ENCODE measurements at places on chromosomes 6 and 20.

GRCh38 chr20:43379239-43379917 is 78.3 kb upstream of the SRSF6 start:
- no peaks in the 10 kb centered on the region for H3K27me3 ChIP-seq
- H3K27ac ChIP-seq = no peak overlapping the region
- no peak for DNase-seq
- H3K36me3 ChIP-seq = no peaks in the 10 kb centered on the region
- no peaks in the 10 kb centered on the region for H3K4me1 ChIP-seq

GRCh38 chr6:37516920-37517405 is 17.3 kb upstream of the CCDC167 start:
- DNase-seq = no peak
- H3K4me3 ChIP-seq = no peak overlapping the region
- H3K4me1 ChIP-seq = peaks cover 15% of the 10 kb centered on the region
- no peaks in the 10 kb centered on the region for H3K36me3 ChIP-seq
- no peaks in the 10 kb centered on the region for H3K27me3 ChIP-seq
- no peak overlapping the region for H3K27ac ChIP-seq

DNA sequence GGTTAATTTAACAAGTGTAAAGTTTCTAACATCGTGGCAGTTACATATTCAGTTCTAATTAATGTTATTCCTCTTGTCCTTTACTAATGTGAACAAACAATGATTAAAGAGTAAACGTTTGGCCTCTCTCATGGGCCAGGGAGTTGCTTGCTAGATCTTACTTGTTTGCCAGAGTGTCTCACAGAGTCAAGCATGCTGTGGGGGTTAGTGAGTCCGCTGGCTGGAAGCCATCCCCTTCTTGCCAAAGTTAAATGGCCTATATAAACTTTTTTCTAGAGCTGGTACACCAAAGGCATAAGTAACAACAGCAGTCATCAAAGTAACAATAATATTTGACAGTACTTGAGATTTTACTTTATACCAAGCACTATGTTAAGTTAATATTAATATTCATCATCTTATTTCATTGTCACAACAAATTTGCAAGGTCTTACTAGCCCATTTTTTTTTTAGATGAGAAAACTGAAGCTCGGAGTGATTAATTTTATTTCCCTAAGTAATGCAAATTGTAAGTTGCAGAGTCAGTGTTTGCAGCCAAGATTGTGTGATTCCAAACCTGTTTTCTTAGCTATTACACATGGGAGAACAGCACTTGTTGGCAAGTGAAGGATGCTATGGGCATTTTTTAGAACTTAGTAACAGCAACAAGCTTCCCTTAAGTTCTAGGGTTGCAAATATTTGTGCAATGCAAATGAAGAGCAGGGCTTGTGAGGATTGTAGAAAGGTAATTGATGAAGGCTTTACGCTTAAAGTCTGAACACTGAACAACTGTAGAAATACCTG is 224.5 kb downstream of the RFPL4B start:
- H3K27ac ChIP-seq = no peak overlapping the region
- no peaks in the 10 kb centered on the region for H3K27me3 ChIP-seq
- H3K4me1 ChIP-seq = no peaks in the 10 kb centered on the region
- DNase-seq = no peak

DNA sequence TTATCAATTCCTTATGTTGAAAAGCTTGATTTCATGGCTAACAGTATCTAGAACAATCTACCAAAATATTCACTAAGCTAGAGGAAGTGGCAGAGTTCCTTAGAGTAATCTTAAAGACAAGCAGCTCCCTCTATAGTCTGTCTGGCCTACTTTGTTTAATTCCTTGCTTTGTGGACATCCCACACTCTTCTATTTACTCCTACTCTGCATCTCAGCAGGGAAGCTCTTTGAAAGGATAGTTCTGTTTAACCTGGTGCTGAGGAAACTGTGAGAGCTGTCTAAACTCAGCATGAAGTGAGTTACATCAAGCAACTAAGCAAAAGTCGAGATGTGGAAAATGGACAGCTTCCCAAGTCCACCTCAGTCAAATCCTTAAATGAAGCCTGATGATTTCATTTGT is 4.3 kb downstream of the REV3L start:
- peaks cover 3% of the 10 kb centered on the region for H3K4me1 ChIP-seq
- peaks cover 26% of the 10 kb centered on the region for H3K27me3 ChIP-seq
- no peak overlapping the region for H3K27ac ChIP-seq
- no peaks in the 10 kb centered on the region for H3K36me3 ChIP-seq
- peak; percentile 79 for DNase-seq

GRCh38 chr6:18324706-18325042 is 60.3 kb upstream of the DEK start:
- DNase-seq = no peak
- H3K4me3 ChIP-seq = no peak overlapping the region
- no peaks in the 10 kb centered on the region for H3K36me3 ChIP-seq
- H3K27me3 ChIP-seq = no peaks in the 10 kb centered on the region
- no peak overlapping the region for H3K27ac ChIP-seq

DNA sequence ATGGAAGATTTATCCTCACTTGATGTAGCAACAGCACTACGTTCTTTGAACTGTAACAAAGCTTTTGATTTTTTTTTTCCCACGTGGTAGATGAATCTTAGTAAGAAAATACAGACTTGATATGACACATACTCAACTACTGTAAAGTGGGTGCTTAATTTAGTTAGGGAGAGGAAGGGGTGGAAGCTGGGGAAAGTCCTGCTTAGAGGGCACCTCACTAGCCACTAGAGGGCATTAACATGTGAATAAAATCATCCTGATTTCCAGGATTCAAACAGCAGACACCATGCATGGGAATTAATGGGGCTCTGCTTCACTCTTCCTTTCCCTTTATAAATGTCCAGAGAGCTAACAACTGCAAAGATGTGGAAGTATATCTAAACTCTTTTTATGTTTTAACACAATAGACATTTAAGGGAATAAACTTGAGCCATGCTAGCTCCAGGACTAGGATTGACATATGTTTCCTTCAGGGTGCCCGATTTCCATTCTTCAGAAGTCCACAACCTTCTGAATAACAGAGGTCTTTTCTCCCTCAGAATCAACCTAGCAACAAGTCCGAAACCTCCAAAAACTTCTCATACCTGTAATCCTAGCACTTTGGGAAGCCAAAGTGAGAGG is 250.1 kb downstream of the ATXN1 start:
- no peaks in the 10 kb centered on the region for H3K27me3 ChIP-seq
- no peaks in the 10 kb centered on the region for H3K36me3 ChIP-seq

DNA sequence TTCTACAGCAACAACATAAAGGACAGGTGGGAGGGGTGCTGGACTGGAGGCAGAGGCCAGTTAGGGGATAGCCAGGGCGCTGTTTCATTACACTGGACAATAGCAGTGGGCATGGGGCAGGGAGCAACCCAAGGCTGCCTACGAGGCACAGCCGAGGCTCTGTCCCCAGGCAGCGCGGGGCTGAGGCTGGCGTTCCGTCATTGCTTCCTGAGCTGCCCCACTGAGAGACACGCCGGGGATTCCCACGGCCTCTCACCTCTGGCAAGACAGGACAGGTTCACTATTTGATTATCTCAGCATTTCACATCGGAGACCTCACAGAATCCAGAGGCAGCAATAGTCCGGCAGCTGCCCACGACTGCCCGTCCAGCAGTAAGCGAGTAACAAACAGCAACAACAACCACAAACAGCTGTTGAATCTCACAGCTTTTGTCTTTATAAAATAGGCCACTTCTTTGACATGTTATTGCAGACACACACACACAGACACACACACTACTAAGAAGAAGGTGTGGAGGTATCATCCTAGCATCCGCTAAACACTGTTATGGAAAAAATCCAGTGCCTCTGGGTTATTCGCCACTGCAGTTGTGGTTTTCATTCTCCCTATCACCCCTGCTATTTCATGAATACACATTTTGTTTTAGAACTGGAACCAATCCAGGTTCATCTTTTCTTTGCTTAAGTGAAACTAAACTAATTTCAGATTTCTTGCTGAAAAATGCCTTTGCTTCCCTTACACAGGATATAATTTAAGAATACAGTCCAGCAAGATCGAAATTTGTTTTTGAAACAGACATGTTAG is 19.5 kb downstream of the KIF25 start:
- H3K27ac ChIP-seq = no peak overlapping the region
- DNase-seq = no peak
- H3K4me1 ChIP-seq = no peaks in the 10 kb centered on the region
- no peak overlapping the region for H3K4me3 ChIP-seq
- no peaks in the 10 kb centered on the region for H3K36me3 ChIP-seq

DNA sequence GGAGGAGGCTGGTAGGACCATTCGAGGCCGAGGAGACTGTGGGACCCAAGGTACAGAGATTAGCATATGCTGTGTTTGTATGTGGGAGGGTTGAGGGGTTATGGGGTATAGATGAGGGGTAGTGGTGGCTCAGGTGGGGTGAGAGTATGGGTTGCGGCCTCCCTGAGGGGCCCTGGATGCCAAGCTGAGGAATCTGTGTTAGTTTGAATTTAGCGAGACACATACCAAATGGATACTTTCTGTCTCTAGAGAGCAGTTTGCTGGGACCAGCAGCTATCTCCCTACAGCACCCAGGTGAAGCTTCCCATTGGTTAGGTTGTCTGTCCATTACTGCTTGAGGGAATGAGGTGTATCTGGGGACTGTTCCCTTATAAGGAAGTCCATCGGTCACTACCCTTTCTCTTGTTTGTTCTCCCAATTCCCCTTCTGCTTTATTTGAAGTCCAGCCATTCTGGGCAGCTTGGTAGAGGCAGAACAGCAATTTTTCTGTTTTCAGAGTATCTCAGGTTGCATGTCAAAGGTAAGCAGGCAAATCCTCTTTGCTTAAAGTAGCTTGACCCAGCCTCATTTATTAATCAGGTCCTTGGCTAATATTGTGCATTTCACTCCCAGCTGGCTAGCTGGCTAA is 15.2 kb downstream of the CHMP4B start:
- no peaks in the 10 kb centered on the region for H3K27me3 ChIP-seq
- no peaks in the 10 kb centered on the region for H3K4me1 ChIP-seq
- peak; percentile 66 for DNase-seq
- H3K36me3 ChIP-seq = no peaks in the 10 kb centered on the region
- H3K27ac ChIP-seq = no peak overlapping the region

DNA sequence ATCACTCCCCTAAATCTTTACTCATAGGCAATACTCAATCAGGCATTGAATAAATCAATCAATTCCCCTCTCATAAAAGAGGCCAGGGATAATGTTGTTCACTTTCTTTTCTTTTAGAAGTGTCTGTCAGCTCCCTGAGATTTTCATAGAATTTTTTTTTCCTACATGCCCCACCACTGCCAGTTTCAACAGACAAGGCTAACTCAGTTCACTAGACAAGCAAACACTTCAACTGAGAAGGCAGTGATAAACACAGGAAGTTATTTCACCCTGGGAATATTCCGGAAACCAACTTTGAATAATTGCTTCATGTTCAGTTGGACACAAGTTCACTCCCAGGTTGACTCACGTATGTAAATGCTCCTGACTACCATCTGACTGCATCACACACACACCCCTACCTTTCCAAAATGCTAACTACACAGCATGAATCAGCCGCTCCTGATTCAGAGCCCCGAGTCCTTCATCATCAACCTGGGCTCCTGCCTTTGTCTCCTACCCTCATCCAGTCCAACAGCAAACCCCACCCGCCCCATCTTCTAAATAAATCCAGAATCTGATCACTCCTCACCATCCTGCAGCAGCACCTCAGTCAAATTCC is 143.9 kb downstream of the BCAS1 start:
- H3K27ac ChIP-seq = no peak overlapping the region
- H3K36me3 ChIP-seq = no peaks in the 10 kb centered on the region
- no peak for DNase-seq
- H3K4me3 ChIP-seq = no peak overlapping the region
- 0 out of 2 replicates have a peak, but pooled peaks cover under 1% of the 10 kb centered on the region for H3K4me1 ChIP-seq

GRCh38 chr6:14852375-14852774 is 393.5 kb upstream of the JARID2 start:
- H3K36me3 ChIP-seq = no peaks in the 10 kb centered on the region
- H3K4me1 ChIP-seq = peaks cover 2% of the 10 kb centered on the region
- no peaks in the 10 kb centered on the region for H3K27me3 ChIP-seq
- no peak for DNase-seq
- no peak overlapping the region for H3K4me3 ChIP-seq
- no peak overlapping the region for H3K27ac ChIP-seq

- DNase-seq = no peak
- H3K4me3 ChIP-seq = no peak overlapping the region
- H3K36me3 ChIP-seq = peaks cover 31% of the 10 kb centered on the region
- H3K4me1 ChIP-seq = no peaks in the 10 kb centered on the region
Observed at GRCh38 chr20:46375771-46376170, 30.6 kb downstream of the ELMO2 start.

- no peaks in the 10 kb centered on the region for H3K36me3 ChIP-seq
- no peak overlapping the region for H3K27ac ChIP-seq
- peaks cover 3% of the 10 kb centered on the region for H3K27me3 ChIP-seq
- no peak overlapping the region for H3K4me3 ChIP-seq
- H3K4me1 ChIP-seq = peaks cover 6% of the 10 kb centered on the region
Observed at GRCh38 chr6:137869549-137870307, 2.7 kb downstream of the TNFAIP3 start.

DNA sequence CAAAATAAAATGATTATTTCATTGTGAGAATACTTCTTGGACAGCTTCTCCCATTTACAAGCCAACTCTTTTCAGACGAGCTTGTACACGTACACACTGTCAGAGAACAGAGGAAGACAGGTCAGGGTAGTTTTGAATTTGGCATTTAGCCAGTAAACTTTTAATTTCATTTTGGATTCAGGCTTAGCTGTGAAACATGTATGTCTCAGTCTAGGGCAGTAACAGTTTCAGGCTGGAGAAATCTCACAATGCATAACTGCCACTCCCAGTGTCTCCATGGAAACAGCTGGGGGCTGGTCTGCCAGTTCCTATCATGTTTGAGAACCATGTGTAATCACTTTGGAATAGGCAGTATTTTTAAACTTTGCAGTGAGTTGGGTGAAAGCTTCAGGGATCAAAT is 22.0 kb upstream of the QKI start:
- no peak for DNase-seq
- no peaks in the 10 kb centered on the region for H3K27me3 ChIP-seq

GRCh38 chr6:142567461-142567860 is 265.7 kb downstream of the ADGRG6 start:
- no peaks in the 10 kb centered on the region for H3K36me3 ChIP-seq
- no peak overlapping the region for H3K27ac ChIP-seq
- H3K4me1 ChIP-seq = no peaks in the 10 kb centered on the region
- DNase-seq = no peak

- H3K27me3 ChIP-seq = no peaks in the 10 kb centered on the region
- no peaks in the 10 kb centered on the region for H3K36me3 ChIP-seq
- no peak overlapping the region for H3K27ac ChIP-seq
- DNase-seq = no peak
- no peak overlapping the region for H3K4me3 ChIP-seq
- H3K4me1 ChIP-seq = 0 out of 2 replicates have a peak, but pooled peaks cover 4% of the 10 kb centered on the region
Observed at GRCh38 chr6:44489910-44490604, 102.6 kb downstream of the CDC5L start.

GRCh38 chr6:85402922-85403321 is 47.0 kb upstream of the NT5E start:
- H3K36me3 ChIP-seq = no peaks in the 10 kb centered on the region
- no peak overlapping the region for H3K4me3 ChIP-seq
- no peaks in the 10 kb centered on the region for H3K27me3 ChIP-seq

- DNase-seq = no peak
- H3K36me3 ChIP-seq = no peaks in the 10 kb centered on the region
- no peaks in the 10 kb centered on the region for H3K27me3 ChIP-seq
Observed at GRCh38 chr6:28353356-28353755, 3.6 kb downstream of the ZKSCAN3 start.

- H3K36me3 ChIP-seq = peaks cover 22% of the 10 kb centered on the region
- H3K27ac ChIP-seq = no peak overlapping the region
- DNase-seq = no peak
- H3K27me3 ChIP-seq = no peaks in the 10 kb centered on the region
- H3K4me3 ChIP-seq = no peak overlapping the region
Observed at GRCh38 chr20:32839982-32840285, 18.8 kb upstream of the EFCAB8 start.

- peaks cover 2% of the 10 kb centered on the region for H3K4me1 ChIP-seq
- no peak overlapping the region for H3K27ac ChIP-seq
- no peak overlapping the region for H3K4me3 ChIP-seq
- DNase-seq = peak; percentile 67
- H3K36me3 ChIP-seq = no peaks in the 10 kb centered on the region
Observed at GRCh38 chr20:43430265-43431133, 27.2 kb upstream of the SRSF6 start.

All from iPS DF 6.9 (cell line).